ENCODE measurements at places on chromosomes 6 and 20.

GRCh38 chr6:54601600-54602300 is 244.8 kb upstream of the FAM83B start:
- DNase-seq = no peak

GRCh38 chr6:168322966-168323365 is 3.4 kb upstream of the DACT2 start:
- DNase-seq = no peak

DNA sequence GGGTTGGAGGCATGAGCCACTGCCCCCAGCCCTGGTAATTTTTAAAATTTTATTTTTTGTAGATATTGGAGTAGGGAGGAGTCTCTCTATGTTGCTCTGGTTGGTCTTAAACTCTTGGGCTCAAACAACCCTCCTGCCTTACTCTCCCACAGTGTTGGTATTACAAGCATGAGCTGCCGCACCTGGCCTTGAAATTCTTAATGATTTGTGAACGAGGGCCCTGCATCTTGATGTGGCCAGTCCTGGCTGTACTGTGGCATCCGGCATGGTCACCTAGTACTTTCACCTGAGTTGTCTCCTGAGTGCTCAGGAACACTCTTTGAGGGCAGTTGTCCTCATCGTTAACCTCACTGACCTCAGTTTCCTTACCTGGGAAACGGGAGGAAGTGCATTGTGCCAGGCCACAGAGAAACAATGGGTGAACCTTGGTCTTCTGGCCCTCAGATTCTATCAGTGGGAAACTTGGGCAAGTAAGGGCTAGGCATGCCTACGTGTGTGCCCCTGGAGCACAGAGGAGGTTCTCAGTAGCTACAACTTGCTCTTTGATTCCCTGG is 19.5 kb downstream of the CEBPB start:
- no peak for DNase-seq

GRCh38 chr20:1403624-1404023 is 10.8 kb upstream of the FKBP1A start:
- DNase-seq = no peak

- DNase-seq = no peak
These were observed 392.4 kb downstream of the BMP2 start for GRCh38 chr20:7159903-7160302.
